ENCODE measurements at places on chromosomes 6 and 20.

GRCh38 chr20:33259371-33259770 lies 23.6 kb downstream of the BPIFA1 start:
- DNase-seq, result no peak

DNA sequence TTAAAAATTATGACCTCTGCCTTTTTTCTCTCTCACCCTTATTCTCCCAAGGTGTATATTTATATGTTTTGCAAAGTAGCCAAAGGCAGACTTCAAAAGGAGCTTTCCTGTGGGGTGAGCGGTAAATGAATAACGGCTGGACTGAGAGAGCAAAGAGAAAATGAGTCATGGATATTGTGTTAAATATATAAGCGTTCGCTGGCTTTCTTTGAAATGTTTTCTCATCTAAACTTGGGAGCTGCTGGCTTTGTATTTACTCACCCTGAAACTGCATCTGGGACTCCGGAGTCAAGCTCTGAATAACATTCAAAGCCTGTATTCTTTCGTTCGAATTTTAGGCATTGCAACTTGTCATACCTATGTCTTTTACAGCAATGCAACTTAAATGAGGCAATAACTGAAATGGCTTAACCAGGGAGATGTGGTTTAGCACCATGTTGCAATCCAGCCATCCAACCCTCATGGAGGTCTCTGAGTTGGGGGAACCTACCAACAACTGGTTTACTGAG lies 32.0 kb downstream of the ATXN1 start:
- no peak for DNase-seq

DNA sequence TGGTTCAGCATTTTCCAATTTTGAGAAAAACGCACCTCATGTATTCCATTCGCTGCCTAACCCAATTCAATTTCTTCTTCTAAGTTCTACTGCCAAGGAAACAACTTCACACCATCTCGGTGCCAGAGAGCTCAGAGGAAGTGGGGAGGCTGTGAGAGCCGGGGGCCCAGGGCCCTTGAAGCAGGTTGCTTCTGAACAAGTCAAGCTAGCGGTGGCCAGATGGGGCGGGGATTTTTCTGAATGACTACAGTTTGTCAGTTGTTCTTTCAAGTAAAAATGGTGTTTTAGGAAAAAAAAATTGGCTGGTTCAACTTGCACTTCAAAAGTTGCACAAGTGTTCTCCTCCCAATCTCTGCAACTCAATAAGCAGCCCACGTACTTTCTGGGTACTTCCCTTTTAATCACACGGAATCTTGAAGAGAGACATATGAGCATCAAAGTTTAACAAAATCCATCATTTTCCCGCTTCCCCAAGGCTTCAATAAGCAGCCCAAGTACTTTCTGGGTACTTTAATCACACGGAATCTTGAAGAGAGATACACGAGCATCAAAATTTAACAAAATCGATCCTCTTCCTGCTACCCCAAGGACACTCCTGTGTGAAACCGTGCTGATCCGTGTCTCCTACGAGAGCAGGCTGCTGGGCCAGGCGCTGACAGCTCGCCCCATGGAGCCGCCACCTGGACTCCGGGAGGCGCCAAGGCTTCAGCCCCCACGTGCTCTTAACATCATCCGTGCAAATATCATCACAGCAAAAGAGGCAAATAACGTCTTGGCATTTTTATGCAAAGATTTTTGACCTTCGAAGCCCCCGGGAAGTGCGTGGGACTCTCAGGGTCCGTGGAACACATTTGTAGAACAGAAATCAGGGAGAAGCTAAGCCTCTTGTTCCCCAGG lies 186.7 kb upstream of the PDE10A start:
- no peak for DNase-seq

DNA sequence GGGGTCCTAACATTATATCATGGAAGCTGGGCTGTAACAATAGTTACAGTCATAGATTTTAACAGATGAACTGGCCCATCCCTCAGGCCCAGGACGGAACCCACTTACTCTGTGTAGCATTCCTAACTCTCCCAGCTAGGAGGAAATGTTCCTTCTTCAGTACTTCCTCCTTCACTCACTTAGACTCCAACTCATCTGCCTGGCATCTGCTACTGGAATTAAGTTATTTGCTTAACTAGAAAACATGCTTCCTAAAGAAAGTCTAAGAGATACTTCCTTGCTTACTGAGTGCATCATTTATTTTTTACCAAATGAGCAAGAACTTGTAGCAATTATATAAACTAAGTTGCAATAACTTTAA lies 20.5 kb downstream of the GCLC start:
- no peak for DNase-seq

- no peak for DNase-seq
Observed at GRCh38 chr6:139638179-139638941, 263.9 kb upstream of the CITED2 start.

All from activated CD4-positive, CD25-positive, alpha-beta regulatory T cell treated with anti-CD3 and anti-CD28 coated beads, Interleukin-2, amount 50 U/mL, for 16 hours (primary cell).